ENCODE measurements at places on chromosomes 6 and 20.

- DNase-seq, result no peak
Observed at GRCh38 chr20:57811374-57812020, 101.7 kb upstream of the PMEPA1 start.

GRCh38 chr6:143872201-143872600, 7.9 kb downstream of the ZC2HC1B start:
- DNase-seq, result no peak

GRCh38 chr20:38602185-38602581, 574 bp downstream of the ARHGAP40 start:
- no peak for DNase-seq

DNA sequence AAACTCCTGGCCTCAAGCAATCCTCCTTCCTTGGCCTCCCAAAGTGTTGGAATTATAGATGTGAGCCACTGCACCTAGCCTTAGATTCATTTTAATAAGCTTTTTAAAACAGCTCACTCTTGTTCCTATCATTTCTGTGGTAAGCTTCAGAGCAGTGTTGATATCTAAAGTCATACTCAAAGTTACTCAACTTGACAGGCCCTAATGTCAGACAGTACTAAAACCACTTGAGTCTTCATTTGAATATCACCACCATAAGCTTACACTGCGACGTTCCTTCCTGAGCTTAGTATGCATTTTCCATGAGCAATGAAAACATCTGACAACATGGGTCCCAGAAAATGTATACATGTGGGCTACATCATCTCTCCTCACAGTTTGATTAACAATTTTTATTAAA, 6.0 kb downstream of the FUCA2 start:
- DNase-seq, result no peak

GRCh38 chr6:8664700-8665099, 229.4 kb upstream of the SLC35B3 start:
- DNase-seq, result no peak

- no peak for DNase-seq
Observed at GRCh38 chr6:26173836-26174145, 86.6 kb downstream of the HFE start.

GRCh38 chr6:98514796-98515195, 319.6 kb upstream of the POU3F2 start:
- DNase-seq, result no peak

GRCh38 chr20:52446421-52447224, 255.0 kb upstream of the ZFP64 start:
- no peak for DNase-seq

DNA sequence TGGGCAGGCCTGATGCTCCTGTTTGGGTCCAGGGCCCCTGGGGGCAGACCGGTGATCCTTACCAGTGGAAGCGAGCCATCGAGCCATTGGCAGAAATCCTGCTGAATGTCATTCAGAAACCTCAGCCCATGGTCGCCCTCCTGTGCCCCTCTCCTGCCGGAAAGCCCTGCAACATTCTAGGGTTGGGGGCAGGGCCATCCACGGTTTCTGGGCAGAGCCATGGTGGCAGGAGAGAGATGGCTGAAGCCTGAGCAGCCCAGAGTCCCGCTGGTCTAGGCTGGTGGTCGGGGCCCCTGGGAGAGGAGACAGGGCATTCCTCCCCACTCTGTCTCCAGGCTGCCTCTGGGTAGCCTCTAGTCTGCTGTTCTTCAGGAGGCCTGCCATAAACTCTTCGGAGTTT, 19.6 kb upstream of the CHMP4B start:
- no peak for DNase-seq

DNA sequence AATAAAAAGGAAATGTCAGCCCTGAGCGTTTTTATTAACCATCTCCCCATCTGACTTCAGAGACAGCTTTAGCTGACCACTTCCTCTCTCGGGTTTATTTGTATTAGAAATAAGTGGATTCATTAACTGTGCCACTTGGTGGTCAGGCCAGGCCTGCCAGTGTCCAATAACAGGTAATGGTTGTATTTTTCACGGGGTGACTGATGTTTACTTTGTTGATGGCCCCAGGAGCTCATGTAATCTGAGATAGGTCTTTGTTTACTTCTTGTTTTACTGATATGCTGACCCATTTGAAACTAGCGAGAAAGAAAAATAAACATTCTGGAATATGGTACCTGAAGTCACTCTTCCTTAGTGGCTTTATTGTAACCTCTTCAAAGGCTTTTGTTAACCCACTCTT, 504.3 kb upstream of the SLC35B3 start:
- DNase-seq, result no peak

DNA sequence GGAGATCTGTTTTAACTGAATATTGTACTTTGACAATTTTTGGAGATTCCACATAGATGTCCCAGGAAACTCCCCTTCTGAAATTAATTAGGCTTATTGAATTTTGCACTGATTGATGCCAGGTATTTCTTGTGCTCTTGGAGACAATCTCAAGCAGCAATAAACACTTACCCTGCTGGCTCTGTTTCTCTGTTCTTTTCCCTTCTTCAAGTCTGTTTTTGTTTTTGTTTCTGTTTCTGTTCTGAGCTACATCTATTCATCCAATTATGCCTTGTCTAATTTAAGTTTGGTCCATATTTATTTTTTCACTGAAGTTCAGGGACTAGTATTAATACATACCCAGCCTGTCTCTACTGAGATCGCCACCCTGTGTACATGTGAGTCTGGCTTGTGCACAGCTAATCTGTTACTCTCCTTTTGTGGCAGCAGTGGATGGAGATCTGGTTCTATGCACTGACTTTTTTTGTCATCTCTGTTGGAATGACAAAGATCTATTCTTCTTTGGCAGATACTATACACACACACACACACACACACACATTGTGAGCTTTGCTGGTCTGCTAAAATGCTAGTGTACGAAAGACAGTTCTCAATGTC, 51.9 kb downstream of the IL22RA2 start:
- DNase-seq, result no peak

GRCh38 chr6:87789198-87789899, 87.3 kb upstream of the AKIRIN2 start:
- no peak for DNase-seq

DNA sequence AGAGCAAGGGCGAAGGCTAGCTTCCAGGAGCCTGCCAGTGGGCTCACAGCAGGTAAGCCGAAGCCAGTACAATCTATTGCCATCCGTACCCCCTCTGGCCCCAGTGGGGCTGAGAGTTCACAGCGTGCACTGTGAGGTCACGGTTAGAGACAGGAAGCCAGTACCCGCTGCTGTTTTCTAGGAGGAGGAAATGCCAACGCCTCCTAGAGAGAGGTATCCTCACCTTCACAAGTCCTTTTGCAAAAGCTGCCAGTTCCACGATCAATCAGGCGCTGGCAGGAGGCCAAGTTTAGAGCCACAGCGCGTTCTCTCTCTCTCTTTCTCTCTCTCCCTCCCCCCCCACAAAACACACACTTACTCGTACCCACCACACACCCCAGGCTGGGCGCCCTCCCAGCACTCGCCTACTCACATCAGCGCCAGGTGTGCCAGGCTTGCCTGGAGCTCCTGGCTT, 22.5 kb downstream of the COL9A1 start:
- no peak for DNase-seq

DNA sequence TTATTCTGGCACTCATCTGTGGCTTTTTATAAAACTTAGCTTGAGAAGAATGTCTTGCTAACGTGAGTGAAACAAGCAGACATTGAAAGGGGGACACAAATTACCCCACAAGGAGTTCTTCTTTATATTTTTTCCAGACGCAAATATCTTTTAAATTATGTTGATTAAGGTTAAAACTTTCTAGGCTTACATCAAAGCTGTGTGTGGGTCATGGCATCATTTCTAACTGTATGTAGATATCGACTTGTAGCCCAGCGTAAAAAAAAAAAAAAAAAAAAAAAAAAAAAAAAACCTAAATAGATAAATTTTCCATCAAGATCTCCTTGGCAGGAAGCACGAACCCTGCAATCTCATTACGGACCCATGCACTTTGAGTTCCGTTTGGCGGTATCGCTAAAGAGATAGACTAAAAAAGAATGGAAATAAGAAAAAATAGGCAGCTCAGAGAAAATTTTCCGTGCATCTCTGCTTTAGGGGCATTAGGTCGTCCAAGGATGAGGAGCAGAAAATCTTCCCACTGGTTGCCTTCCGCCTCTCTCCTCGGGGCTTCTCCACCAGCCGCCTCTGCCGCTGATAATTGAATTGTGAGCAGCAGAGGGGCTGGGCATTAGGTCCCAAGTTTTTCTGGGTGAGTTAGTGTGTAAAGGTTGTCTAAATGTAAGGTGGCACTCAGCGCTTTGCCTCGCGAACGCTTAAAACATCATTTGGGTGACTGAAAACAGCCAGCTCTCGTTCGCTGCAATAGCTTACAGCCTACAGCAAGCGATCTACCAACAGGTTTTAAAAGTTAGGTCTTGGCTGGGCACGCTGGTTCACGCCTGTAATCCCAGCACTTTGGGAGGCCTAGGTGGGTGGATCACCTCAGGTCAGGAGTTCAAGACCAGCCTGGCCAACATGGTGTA, 194.0 kb downstream of the TRIM27 start:
- no peak for DNase-seq

DNA sequence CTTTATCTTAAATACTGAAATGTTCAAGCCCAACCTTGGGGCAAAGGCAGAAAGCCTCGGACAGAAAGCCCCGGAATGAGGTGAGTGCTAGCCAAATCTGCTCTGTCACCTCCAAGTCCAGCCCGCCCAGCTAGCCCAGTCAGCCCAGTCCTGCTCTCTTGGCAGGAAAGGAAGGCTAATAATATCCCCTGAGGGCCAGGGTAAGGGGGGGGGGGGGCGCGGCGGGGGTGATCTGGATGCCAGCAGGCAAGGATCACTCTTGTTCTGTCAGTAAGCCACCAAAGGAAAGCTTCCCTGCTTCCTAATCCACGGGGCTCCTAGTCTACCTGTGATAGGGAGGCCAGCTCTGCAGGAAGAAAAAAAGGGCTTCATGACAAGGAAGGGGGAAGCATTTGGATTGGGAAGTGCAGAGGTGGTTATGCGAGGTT, 1.1 kb downstream of the NDRG3 start:
- DNase-seq, result no peak

DNA sequence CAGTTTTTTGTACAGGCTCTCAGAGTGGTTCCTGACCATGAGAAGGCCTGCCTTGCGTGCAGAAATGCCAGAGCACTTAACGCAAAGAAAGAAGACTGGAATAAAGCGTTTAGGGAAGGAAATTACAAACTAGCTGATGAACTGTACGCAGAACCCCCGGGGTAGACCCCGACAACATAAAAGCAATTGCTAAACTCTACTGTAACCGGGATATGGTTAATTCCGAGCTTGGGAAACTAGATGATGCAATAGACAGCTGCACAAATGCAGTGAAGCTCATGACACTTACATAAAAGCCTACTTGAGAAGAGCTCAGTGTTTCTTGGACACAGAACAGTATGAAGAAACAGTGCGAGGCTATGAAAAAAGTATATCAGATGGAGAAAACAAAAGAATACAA, 35.7 kb downstream of the CITED2 start:
- no peak for DNase-seq

DNA sequence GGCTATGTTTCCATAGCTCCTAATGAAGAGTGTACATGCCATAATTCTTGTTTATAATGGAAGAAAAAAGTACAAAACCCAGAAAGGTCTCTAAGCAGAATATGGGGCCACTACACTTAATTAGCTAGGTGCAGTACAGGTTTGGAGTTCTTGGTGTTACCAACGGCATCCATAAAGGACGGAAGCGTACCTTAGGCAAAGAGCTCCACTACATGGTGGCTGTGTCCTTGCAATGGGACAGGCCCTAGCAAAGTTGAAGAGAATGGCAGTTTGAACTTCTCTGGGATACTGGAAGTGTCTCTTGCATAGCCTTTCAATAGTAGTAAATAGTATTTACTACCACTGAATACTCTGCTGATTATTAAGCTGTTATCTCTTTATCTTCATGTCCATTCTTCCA, 371.7 kb upstream of the MMS22L start:
- DNase-seq, result no peak

DNA sequence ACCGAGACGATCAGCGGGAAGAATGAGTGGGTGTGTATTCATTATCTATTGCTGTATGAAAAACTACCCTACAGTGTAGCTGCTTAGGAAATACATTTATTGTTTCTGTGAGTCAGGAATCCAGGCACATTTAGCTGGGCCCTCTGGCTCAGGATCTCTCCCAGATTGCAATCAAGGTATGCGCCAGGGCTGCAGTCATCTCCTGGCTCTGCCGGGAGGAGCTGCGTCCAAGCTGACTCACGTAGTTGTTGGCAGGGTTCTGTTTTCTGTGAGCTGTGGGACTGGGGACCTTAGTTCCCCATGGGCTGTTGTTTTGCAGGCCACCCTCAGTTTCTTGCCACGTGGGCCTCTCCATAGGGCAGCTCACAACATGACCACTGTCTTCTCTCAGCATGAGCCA, 68.2 kb upstream of the FUCA2 start:
- no peak for DNase-seq

GRCh38 chr6:124671324-124671723, 290.9 kb upstream of the RNF217 start:
- no peak for DNase-seq

DNA sequence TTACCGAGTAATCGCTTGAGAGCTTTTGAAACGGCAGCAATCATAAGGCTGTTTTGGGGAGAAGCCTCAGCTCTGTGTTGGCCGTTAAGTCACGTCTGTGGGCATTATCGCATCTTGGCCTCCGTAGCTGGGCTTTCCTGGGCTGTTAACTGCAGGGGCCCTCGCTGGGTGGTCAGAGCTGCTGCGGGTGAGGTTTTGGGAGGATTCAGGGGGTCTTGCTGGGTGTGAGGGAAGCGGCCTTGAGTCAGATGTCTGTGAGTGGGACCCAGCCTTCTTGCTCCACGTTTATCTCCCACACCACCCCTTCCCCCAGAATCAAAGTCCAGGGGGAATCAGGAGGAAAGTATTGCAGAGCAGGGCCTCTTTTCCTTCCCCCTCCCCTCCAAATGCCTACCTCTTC, 3.2 kb upstream of the APCDD1L start:
- DNase-seq, result no peak

DNA sequence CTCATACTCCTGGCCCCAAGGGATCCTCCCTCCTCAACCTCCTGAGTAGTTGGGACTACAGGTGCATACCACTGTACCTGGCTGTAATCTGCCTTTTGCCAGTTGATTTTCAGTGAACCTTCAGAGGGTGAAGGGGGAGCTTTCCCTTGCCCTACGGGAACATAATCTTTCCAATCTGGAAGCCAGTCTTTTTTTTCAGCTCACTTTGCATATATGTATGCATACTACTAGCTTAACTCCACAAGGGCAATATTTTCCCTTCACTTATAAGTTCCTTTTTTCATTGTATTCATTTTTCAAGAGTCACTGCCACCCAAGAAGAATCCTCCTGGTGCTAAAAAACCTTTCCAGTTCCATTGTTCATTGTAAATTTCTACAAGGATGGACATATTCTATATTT, 53.4 kb upstream of the GCM1 start:
- no peak for DNase-seq

GRCh38 chr6:37804586-37804985, 14.9 kb upstream of the ZFAND3 start:
- no peak for DNase-seq

- DNase-seq, result no peak
Observed at GRCh38 chr20:24823989-24824693, 124.9 kb upstream of the CST7 start.

DNA sequence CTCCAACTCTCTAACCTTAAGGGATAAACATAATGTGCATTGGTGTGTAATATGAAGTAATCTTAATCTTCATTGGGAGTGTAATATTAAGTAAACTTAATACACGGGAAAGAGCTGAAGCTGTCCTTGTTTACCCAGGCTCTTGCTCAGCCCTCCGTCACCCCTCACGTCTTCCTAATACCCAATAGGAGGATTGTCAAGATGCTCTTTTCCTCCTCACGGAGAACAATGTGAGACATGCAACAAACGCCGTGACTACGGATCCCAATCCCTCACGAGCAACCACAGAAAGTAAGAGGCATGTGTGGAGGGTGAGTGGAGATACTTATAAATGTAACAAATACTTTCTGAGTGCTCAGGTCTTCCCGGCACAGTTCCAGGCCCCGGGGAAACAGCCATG, 11.0 kb downstream of the KIF16B start:
- no peak for DNase-seq
